ENCODE measurements at places on chromosomes 13 and 19.

DNA sequence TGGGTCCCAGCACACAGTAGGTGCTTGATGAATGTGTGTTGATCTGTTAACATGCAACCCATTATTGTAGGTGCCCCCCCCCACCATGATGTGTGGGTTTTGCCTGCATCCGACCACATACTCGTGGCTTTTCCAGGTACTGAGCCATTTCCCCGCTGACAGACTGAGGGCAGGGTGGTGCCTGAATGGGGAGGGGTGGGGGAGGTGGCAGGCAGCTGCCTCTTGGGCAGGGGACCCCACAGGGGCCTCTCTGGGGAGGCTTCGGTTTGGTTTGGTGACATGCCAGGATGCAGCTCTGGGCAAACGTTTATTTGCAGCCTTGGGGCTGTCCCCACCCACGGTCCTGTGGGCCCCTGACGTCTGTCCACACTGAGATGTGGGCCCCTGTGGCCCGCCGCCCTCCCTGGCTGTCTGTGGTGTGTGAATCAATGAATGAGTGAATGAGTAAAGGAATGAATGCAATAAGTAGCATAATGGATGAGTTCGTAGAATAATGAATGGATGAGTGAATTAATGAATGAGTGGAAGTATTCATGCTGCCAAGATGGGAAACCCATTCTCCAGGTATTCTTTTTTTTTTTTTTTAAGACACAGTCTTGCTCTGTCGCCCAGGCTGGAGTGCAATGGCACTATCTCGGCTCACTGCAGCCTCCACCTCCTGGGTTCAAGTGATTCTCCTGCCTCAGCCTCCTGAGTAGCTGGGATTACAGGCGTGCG is 9.0 kb upstream of the JUND start:
- DNase-seq, result peak; percentile 94

DNA sequence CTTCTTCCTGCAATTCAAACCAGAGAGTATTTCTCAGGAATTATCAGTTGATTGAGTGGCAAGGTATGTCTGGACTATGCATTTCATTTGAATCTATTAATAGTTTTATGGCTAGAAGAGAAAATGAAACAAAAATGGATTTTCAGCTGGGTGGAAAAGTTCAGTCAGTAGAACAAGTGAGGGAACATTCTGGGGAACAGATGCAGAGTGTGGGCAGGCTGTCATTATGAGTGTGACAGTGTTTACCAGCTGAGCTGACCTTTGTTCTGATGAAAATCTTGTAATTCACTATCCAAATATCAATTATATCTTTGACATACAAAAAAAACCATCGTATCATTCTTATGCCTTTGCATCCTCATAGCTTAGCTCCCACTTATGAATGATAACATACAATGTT is 2.6 kb upstream of the CLC start:
- DNase-seq, result no peak

DNA sequence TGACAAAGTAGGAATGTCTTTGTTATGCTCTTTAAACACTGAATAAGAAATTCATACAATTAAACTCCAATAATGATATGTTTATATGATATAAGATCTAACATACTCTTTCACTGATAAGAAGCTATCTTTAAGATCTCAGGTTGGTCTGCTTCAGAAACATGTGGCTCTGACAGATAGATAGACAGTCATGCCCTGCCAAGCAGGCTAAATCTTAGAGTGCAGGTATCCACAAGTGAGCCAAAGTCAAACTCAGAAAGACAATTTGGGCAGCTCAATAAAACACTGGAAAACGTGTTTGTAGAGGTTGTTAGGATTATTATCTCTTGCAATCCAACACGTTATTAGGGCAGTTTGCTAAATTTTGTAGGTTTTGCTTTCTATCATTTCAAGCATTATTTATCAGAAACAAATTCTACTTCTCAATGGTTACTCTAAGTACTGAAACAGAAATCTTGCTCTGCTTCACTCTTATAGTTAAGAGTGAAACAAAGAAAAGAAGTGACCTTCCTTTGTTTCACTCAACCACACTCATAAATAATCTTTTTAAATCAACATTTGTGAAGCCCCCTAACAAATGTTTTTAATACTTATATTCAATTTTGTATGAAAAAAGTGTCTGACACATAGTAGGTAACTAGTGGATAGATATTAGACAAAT is 1255.6 kb downstream of the DIAPH3 start:
- no peak for DNase-seq

DNA sequence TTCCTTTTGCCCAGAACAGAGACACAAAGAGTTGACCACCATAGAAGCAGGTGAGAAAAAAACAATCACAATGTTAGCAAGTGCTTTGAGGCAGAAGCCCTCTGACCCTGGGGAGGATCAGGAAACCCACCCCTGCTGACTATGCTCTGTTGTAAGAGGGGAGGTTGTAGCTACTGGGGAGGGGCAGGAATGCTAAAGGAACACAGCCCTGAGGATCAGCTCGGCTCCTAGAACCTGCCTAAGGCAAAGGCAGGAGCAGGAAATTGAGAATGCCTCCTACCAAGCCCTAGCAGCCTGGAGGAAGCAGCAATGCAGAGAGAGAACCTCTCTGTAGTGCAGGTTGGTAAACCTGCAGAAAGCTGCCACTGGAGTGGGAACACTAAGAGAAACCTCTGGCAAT is 624.0 kb upstream of the KLF12 start:
- no peak for DNase-seq

- DNase-seq, result no peak
Measured at GRCh38 chr19:32873247-32873959, 3.8 kb upstream of the SLC7A9 start.

DNA sequence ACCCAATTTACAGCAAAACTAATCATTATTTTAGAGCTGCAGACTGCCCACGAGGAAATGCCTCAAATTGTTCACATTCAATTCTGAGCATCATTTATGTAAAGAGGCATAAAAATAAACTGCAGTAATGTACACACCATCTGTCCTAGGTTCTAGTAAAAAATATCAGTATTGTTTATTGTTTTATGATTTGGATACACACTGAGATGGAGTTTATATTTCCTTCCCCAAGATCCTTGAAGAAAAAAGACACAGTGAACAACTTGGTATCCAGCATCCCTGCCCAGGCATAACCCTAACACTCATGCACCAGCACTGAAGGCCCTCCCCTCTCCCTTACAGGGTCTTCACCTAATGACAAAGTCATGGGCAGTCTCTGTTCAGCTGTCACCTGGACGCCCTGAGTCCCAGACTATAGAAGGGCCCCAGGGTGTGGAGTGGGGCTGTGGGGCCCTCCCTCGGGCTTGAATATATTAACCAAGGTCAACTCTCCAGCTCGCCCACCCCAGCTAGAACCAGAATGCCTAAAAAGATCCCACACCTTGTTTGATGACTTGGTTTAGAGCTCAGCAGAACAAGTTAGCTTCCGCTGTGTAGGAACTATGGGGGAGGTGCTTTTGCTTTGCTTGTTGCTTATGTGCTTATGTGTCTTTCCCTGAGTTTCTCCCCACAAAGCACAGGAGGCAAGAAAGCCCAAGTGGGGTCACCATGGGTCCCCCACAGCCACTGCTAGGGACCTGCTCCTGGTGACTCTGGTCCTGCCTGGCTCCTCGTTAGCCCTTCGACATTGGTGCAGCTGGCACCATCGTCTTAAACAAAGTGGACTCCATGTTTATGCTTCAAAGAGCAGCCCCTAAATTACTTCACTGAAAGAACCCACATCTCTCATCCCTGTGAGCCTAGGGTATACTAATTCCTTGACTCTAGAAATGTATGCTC is 111.1 kb downstream of the COL4A1 start:
- DNase-seq, result no peak

GRCh38 chr19:14106840-14107239 is 10.7 kb downstream of the PRKACA start:
- no peak for DNase-seq

GRCh38 chr13:110570886-110571285 is 9.4 kb upstream of the RAB20 start:
- DNase-seq, result no peak

- no peak for DNase-seq
Measured at GRCh38 chr13:80082396-80083080, 258.4 kb downstream of the SPRY2 start.

All from CD4-positive, alpha-beta T cell treated with Interleukin-17A for 1 hour (primary cell).